ENCODE measurements at places on chromosomes 6 and 20.

DNA sequence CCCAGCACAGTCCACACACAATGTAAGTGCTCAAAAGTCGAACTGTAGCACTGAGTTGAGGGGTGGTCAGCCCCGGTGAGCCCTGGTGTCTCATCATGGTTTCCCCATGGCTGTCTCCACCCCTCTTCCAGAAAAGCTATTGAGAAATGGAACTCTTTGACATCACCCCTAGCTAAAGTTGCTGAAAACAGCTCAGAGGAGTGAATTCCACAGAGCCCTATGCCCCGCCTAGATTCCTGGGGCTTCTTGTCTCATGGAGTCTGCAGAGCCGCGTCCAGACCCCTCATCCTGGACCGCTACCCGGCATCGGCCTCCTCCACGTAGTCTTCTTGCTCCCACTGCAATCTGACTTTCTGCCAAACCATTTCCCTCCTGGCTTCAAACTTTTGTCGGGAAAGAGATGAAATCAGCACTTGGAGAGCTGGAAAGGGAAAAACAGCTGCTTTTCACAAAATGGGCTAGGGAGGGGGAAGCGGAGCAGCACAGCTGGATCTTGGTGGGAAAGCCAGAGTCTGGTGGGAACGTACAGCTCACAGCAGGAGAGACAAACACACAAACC lies 132.2 kb downstream of the SNX5 start:
- peak; percentile 65 for DNase-seq

DNA sequence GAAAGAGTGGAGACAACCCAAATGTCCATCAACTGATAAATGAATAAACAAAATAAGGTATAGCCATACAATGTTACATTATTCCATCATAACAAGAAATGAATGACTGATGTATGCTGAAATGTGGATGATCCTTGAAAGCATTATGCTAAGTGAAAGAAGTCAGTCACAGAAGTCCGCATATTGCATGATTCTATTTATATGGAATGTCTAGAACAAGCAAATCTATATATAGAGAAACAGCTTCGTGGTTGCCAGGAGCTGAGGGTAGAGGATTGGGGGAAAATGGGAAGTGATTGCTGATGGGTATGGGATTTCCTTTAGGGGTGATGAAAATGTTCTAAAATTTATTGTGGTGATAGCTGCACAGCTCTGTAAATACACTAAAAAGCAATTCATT lies 196.8 kb downstream of the ATXN1 start:
- DNase-seq: no peak

DNA sequence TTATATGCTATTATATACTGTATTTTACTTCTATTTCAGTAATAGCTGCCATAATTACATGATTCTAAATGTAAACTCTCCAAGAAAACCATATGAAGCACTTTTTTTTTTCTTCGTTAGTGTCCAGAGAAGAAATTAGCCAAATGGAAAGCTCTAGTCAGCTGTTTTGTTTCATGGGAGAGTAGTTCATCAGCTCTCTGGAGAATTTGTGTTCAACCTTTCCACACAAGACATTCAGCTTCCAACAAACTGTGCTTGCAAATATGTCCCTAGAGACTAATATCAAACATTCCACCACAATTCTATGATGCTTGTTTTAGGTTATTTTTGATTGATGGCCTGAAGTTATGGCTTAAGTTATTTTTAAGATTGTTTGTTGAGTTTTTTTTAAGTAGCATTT lies 19.5 kb downstream of the FHL5 start:
- no peak for DNase-seq

GRCh38 chr6:45698046-45698445 lies 317.6 kb downstream of the CLIC5 start:
- no peak for DNase-seq

GRCh38 chr6:25132934-25133333 lies 146.2 kb upstream of the CARMIL1 start:
- no peak for DNase-seq

- DNase-seq: no peak
Measured at GRCh38 chr6:95846652-95847051, 169.1 kb upstream of the FUT9 start.

- DNase-seq: no peak
Measured at GRCh38 chr6:142570221-142570671, 268.4 kb downstream of the ADGRG6 start.

- no peak for DNase-seq
Measured at GRCh38 chr20:57970856-57971255, 257.6 kb downstream of the ANKRD60 start.

Data from ELF-1 (cell line).